ENCODE measurements at places on chromosomes 6 and 20.
A peak's percentile ranks its signal among the peaks of the same experiment; 100 is the strongest.

DNA sequence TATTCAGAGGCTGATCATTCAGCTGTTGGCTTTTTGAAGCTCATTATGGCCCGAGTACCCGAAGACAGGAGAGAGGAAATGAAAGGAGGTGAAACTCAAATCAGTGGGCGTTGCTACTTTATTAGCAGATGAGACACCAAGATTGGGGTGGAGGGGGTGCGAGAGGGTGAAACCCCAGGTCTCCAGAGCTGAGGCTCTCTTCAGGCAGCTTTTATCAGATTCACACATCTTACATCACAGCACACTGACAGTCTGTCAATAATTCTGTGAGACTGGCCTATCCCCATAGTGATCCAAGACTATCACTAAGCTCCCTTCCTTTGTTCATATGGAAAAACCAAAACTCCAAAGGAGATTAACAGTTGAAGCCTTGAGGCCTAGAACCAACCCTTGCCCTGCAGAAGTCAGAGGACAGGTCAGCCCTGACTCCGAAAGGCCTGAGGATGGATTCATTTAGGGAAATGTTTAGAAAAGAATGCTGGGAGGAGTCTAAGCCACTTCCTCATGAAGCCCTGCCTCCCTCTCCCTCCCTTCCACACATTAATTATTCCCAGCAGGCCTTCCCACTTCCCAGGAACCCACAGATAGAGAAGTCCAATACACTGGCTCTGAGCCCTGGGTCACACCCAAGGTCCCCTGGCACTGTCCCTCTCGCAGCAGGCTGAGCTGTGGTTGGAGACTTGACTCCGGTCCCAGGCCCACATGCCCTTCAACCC is 23.2 kb downstream of the TRERF1 start:
- no peak for DNase-seq

DNA sequence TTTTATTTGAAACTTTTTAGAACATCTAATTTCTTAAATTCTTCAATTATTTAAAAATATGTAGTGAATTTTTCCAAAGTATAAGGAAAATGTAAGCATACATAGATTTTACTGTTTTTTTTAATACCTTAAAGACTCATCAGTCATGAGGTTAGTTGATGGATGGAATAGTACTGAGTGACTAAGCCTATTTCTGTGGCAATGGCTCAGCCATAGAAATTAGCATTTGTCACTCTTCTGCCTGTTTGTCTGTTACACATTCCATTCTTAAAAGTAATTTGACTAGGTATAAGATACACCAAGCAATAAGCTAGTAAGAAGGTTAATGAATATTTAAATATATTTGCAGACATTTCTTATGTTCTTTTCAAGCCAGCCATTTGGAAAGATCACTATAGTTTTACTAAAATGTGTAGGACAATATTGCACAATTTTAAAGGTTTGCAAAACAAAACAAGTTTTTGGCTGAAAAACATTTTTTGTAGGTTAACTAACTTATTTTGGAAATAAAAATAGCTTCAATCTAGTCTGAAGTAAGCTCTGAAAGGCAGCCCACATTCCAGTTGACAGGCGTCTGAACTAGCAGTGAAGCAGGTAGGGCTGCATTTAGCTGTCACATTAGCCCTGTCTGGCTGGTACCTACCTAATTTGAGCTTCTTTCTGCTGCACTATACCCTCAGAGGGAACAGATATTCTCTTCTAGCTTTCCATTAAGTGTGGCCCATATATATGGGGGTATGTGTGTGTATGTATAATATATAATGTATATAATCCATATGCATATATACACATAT is 385.7 kb downstream of the GRIK2 start:
- no peak for DNase-seq

DNA sequence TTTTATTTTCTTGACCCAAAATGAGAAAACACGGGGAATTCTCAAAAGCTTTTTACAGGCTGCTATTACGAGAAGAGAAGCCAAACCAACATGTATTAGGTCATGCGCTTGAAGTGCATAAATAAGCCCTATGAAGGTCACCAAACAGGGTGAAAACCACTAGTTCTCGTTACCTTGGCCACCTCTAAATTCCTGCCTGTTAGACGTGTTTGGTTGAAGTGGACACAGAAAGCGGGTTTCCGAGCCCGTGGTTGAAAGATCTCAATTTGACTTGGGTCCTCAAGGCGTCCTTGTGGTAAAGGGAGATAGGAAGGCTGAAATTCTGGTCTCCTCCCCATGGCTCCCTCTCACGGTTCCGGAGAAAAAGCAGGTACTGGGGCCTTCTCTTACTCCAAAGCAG is 6.2 kb downstream of the EYA2 start:
- no peak for DNase-seq

GRCh38 chr6:129726650-129727049 is 16.7 kb upstream of the ARHGAP18 start:
- no peak for DNase-seq

DNA sequence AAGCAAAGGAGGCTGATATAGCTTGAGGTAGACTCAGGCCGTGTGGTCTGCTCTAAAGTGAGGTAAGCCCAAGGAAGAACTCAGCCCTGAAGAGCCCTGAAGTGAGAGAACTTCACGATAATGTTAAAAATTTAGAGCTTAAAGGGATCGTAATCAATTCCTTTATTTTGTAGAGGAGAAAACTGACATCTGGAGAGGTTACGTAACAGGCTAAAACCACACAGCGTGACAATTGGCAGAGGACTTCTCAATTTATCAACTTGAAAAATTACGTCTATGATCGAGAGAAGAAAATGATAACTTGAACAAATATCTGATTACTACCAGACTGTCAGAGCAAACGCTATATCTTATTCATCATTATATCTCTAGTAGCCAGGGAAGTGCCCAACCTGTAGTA is 121.8 kb upstream of the FOXO3 start:
- DNase-seq = no peak

DNA sequence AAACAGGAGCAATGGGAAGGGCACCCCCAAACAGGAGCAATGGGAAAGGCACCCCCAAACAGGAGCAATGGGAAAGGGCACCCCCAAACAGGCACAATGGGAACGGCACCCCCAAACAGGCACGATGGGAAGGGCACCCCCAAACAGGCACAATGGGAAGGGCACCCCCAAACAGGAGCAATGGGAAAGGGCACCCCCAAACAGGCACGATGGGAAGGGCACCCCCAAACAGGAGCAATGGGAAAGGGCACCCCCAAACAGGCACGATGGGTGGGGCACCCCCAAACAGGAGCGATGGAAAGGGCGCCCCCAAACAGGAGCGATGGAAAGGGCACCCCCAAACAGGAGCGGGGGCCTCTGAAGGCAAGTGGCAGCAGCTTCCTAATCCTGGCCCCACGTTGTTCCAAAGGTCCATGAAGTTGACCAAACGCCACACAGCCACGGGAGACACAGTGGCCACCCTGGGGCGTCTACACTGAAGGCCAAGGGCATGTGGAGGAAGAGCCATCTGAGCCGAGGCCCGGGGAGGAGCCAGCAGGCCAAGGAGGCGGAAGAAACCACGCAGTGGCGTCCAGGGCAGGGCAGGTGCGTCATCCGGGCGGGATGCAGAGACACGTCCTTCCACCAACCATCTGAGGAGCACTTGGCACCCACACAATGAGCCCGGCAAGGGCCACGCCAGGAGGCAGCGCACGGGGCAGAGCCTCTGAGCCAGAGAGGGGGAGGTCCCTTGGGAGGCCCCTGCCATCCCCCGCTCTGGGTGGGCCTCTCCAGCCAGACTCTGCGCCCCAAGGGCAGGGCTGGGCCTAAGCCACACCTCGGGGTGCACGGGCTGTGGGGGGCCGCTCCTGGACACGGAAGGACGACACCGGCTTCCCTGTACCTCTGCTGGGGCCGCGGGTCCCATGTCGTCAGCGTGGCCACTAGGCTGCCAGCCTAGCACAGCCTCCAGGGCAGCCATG is 21.5 kb upstream of the NTSR1 start:
- no peak for DNase-seq

DNA sequence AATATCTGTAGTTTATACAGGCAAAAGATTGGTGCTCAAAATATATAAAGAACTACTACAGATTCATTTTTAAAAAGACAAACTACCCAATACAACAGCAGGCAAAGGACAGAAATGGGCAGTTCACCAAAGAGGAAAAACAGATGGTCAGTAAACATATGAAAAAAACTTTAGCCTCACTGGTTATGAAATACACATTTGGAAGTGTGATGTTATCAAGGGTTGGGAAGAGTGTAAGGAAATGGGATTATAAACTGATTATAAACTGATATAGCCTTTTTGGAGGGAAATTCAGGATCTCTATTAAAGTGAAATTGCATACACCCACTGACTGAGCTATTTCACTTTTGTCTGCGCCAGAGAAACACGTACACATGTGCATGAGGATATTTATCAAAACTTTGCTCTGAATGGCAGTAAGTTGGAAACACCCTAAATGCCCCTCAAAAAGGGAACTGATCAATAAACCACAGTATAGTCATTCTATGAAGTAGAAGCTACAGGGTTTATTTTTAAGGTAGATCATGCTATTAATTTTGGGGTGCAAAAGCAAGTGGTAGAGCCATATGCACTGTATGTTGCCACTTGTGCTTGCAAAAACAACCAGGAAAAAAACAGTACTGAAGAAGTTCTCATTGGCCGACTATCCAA is 32.2 kb upstream of the ARFGEF2 start:
- DNase-seq = no peak

- DNase-seq = no peak
Measured at GRCh38 chr20:61451953-61452352, 199.9 kb downstream of the CDH4 start.

GRCh38 chr20:59333951-59334350 is 33.5 kb downstream of the EDN3 start:
- DNase-seq = no peak

GRCh38 chr6:152184917-152185574 is 377.6 kb downstream of the ESR1 start:
- no peak for DNase-seq

GRCh38 chr20:33348136-33348937 is 53.0 kb downstream of the CDK5RAP1 start:
- DNase-seq = no peak

DNA sequence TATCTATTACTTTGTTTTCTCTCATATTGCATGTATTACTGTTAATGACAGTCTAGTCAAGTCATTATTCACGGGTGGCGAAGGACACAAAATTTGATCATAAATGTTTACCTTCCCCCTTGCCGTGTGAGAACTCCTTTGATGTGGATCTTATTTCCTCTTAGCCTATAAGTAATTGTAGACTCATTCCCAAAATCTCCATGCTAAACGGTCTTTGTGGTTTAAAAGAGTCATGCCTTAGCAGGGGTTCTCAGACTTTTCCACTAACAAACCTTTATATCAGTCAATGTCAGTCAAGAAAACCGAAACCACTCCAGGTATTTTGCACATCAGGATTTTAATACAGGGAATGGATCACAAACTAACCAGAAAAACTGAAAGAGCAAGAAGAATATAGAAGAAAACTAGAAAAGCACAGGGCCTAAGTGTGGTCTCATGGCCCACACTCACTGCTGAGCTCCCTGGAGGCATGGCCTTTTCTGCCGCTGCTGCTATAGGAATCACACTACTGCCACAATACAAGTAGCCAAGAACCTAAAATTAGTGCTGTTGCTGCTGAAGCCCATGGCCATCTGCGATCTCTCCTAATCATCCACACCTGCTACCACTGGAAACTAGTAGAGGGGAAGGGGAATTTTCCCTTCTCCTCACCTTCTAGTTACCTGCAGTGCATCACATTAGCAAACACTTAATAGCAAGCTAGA is 186.0 kb upstream of the POU3F2 start:
- no peak for DNase-seq

DNA sequence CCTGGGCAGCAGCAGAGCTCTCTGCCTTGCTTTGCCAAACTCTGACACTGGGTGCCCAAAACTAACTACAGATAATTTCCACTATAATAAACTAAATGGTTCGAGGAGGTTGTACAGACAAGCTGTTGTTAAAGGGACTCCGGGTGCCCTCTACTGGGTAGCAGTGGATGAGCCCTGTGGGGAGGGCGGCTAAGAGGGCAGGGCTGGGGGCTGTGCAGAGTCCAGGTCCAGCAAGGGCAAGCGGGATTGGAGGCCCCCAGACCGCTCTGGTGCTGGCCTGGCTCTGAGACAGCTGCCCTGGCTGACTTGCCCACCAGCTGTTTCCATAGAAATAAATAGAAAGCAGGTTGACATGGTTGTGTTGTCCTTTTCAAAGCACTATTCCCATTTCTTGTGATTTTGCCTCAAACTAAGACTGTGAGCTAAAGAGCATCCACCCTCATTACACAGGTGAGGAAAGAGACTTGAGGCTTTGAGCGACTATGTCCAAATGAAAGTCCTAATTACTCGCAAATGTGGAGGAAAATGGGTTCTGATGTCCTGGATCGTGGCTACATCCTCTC is 167.6 kb upstream of the CST7 start:
- DNase-seq = peak; percentile 71

DNA sequence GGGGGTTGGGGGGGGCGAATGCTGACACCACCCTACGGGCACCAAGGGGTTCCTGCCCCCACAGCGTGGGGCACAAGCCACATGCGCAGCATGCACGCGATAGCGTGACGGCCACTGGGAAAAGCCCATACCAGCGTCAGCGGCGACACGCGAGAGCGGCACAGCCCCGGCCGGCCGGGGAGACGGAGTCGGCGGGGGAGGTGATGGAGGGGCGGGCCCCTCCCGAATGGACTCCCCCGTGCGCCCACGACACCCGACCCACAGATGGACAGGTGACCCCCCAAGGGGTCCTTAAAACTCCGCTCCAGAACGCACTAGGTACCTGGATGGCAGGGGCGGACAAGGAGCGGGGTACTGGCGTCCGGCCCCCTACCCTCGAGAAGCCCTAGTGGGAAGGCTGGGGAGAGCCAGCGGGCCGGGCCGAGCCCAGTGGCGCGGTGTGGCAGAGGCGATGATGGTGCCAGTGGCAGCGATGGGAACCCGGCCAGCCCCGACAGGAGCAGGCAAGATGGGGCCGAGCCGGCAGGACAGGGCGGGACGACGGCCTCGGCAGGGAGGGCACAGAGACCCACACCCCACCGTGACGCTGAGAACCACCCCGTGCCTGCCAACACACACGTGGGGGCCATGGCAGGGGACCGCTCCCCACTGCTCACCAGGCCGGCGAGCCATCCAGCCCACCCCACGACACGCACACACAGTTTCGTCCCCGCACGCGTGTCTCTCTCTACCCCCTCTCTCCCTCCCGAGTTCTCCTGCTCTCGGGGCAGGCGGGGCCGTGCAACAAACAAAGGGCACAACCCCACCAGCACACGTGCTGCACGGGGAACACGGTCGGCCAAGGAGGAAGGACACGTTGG is 1959.8 kb upstream of the DEFB115 start:
- DNase-seq = no peak

Data from globus pallidus (tissue), 1 donor.